ENCODE measurements at places on chromosomes 12 and 14.

- no peak for DNase-seq
Observed at GRCh38 chr12:91928501-91928900, 217.1 kb downstream of the BTG1 start.

DNA sequence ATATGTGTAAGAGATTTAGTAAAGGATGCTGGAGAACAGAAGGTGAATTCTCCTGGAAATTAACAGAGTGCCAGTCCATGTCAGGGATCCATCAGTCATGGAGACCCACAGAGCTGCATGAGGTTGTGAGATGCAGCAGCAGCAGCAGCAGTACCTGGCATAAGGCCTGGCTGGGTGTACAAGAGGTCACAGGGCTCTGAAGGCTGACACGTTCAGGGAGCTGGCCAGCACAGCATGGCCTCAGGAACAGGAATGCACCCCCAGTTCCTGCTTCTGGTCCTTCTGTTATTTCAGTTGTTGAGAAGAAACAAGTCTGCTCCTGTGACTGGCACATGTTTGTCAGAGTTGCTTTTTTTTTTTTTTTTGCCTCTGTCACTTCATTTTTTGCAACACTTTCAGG, 210.8 kb downstream of the CNTN1 start:
- no peak for DNase-seq

- no peak for DNase-seq
Observed at GRCh38 chr14:53947094-53947445, 9.6 kb downstream of the BMP4 start.

- no peak for DNase-seq
Observed at GRCh38 chr14:102124419-102124818, 15.3 kb upstream of the WDR20 start.

DNA sequence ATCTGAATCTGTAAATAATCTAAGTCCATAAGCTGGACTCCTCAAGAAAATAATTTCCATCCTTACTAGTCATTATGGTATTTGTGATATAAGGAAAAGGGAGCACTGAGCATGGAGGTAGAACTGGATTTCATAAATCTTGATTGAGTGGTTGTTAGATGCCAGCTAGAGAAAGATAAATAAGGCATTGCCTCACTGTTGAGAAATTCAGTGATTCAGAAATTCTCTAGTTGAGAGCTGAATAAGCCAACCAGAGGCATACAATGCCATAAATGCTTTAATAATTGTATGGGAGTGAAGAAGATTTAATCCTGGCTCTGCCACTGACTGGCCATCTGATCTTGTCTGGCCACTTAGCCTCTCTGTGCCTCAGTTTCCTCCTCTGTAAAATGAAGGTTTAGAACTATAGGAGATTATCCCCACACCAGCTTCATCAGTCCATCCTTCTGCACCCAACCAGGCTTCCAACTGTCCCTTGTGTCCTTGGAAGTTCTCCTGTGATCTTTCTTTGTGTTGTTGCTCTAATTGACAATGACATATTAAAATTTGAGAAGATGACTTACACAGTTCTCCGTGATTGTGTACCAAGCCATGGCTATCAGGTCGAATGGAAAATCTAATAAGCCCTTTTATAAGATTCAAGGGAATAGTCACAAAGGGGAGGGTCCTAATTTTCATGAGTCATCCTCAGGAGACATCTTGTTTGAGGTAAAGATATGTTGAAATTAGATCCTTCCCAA, 394.3 kb downstream of the EGLN3 start:
- DNase-seq: no peak

- DNase-seq: no peak
Observed at GRCh38 chr12:89350630-89351488, 1.4 kb downstream of the DUSP6 start.

GRCh38 chr12:22399464-22400180, 65.1 kb upstream of the ST8SIA1 start:
- DNase-seq: no peak

DNA sequence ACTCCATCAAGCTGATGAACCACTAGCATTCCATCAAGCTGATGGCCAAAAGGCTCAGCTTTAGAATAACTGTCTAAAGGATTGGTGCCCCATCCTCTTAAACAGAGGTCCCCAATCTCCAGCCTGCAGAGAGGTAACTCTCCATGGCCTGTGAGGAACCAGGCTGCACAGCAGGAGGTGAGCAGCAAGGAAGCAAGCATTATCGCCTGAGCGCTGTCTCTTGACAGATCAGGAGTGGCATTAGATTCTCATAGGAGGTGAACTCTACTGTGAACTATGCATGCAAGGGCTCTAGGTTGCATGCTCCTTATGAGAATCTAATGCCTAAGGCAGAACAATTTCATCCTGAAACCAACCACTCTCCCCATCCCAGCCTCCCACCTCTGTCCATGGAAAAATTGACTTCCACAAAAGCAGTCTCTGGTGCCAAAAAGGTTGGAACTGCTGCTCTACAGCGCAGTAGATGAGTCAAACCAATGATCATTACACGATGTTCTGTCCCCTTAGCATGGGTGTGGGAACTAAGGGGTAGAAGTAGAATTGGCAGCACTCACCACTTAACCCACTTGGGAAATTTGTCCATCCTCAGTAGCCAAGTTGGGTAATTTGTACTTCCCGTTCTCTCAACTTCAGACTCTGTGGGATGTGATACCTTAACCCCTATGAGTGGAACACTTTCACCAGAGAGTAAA, 66.9 kb downstream of the ANKS1B start:
- no peak for DNase-seq

GRCh38 chr12:80219345-80219744, 120.0 kb downstream of the OTOGL start:
- DNase-seq: no peak

DNA sequence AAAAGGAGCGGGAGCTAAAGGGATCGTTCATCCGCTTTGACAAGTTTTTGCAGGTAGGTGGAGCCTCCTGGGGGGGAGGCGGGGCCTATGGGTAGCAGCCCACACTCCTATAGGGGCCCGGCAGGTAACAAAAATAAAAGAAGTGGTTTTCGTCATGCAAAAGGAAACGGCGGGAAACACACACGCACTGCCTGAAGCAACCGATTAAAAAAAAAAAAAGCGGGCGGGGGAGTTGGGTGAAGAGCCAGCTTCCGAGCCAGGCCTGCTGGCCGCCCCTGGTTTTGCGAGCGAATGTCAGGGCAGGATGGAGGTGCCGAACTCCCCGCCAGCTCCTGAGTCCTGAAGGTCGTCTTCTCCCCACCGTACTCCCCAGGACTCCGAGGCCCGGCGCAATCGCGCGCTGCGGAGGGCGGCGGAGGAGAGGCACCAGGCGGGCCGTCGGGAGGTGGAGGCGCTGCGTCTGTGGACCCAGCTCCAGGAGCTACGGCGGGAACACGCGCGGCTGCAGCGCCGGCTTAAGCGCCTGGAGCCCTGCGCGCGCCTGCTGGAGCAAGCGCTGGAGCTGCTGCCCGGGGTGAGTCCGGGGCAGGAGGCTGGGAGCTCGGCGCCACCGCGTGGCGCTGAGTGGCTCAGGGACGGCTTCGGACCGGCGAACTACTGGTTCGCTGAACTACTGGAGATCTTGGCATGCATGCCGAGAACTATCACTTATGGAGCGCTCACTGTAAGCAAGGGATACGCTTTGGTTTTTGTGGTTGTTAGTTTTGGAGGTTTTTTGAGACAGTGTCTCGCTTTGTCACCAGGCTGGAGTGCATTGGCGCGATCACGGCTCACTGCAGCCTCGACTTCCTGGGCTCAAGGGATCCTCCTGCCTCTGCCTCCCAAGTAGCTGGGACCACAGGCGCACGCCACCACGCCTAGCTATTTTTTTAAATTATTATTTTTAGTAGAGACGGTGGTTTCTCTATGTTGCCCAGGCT, 3.6 kb downstream of the CFAP73 start:
- no peak for DNase-seq

- no peak for DNase-seq
Observed at GRCh38 chr12:15278816-15279658, 43.3 kb upstream of the PTPRO start.

DNA sequence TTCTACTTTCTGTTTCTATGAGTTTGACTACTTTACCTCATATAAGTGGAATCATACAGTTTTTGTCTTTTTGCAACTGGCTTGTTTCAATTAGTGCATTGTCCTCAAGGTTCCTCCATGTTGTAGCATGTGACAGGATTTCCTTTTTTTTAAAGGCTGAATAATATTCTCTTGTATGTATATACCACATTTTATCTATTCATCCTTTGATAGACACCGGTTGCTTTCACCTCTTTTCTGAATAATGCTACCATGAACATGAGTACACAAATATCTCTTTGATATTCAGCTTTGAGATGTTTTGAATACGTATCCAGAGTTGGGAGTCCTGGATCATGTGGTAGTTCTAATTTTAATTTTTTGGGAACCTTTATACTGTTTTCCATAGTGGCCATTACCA, 65.4 kb downstream of the SPATS2 start:
- no peak for DNase-seq

- no peak for DNase-seq
Observed at GRCh38 chr14:100323942-100324307, 786 bp downstream of the SLC25A47 start.

DNA sequence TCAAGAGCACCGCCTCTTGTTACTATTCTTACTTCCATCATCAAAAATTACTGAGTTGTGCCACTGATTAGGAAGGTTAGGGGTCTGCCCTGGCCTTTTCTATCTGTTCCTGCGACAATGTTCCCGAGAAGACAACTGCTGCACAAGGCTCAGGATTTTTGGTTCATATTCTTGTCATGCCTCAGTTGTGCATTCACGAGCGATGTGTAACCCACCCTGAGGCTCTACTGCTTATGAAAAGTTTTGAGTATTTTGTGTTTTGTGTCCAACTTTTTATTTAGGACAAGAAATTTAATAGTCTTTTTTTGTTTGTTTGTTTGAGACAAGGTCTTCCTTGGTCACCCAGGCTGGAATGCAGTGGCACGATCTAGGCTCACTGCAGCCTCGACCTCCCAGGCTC, 23.1 kb upstream of the LGALS3 start:
- no peak for DNase-seq

DNA sequence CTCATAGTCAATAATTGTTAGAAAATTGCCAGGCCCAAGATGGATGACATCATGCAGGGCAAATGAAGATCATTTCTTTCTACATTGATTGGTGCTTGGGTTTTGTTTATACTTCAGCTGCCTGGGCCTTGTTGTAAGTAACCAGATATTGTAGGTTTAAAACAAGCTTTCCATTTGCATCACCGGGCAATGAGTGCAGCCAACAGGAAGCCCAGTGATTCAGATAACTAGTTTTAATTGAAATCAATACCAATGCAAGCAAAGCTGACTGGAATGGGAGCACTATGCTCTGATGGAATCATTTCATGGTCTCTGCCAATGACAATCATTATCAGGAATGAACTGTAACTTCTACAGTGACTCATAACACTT, 279.3 kb downstream of the DUSP6 start:
- DNase-seq: no peak

DNA sequence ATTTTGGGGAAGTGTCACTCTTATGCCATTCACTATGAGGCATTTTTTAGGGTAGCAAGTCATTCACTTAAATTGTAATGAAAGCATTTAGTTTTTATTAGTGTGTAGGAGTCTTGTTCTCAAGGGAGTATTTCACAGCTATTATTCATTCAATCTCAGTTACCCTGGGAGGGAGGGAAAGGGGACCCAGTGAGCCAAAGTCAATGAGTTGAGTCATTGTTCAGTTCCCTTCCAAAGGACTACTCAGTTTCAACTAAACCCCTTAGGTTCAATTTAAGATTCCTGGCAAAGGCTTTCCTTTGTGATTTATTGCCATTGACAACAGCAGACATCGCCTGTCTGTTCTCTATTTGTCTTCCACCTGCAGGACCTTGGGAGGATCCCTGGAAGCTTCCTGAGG, 29.3 kb upstream of the RASSF8 start:
- no peak for DNase-seq

DNA sequence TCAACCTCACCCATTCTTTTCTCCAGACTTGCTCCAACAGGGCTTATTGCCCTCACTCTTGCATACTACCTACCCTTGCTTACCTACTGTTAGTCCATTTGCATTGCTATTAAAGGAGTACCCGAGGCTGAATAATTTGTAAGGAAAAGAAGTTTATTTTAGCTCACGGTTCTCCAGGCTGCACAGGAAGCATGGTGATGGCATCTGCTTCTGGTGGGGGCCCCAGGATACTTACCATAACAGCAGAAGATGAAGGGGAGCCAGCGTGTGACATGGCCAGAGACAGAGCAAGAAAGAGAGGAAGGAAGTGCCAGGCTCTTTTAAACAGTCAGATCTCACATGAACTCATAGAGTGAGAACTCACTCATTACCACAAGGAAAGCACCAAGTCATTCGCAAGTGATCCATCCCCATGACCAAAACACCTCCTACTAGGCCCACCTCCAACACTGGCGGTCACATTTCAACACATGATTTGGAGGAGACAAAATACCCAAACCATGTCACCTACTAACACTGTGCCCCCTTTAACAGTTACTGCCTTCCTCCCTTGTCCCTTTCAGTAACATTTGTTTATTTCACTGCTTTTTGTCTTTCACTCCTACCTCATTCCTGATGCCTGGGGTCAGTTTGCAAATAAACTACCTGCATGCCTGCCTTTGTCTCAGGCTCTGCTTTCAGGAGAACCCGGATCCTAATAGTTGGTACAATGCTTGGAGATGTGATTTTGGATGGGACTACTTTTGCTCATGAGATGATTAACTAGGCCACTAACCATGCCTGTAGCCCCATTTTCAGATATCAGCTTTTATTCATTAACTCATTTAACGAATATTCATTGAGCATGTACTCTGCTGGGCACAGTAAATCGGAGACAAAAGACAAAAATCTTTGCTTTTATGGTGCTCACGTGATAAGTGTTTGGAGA, 41.6 kb upstream of the CSRP2 start:
- no peak for DNase-seq

DNA sequence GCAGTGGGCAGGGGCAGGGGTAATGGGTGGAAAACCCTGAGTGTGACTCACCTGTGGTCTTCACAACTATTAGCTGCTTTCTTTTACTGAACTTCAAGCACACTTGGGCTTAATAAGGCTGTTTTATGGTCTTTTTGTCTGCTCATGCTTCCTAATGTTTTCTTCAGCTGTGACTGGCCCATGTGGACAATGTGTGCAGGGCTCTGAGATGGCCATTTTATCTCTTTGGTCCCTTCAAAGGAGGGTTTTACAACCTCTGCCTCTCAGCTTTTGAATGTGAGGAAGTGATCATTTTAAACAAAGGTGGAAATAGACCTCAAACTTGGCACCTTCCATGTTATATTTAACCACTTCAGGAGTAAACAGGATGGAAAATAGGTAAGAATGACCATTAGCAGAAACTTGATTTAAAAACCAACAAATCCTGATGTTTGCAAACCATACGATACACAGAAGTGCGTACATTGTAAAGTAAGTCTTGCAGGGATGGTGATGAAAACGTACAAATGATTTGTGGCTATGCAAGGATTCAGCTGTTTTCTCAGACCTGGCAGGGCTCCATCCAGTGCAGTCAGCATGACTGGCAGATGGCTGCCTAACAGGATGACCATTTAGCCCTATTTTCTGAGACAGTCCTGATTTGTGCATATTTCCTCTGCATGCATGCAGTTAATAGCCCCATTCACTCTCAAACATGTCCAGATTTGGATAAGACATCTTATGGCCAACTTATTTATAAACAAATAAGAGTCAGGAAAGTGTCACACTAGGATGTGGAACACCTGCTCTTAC, 103.2 kb downstream of the SLC38A4 start:
- DNase-seq: no peak

GRCh38 chr12:111767362-111768158, 827 bp downstream of the ALDH2 start:
- DNase-seq: no peak

GRCh38 chr12:18882690-18883089, 144.8 kb downstream of the CAPZA3 start:
- DNase-seq: no peak

GRCh38 chr12:31702047-31702446, 26.8 kb downstream of the AMN1 start:
- DNase-seq: no peak
